Astrocyte (in vitro differentiated cells and primary cell): ENCODE measurements at places on chromosomes 4 and X.

GRCh38 chr4:100826067-100826466 lies 308.2 kb upstream of the EMCN start:
- DNase-seq, result no peak

DNA sequence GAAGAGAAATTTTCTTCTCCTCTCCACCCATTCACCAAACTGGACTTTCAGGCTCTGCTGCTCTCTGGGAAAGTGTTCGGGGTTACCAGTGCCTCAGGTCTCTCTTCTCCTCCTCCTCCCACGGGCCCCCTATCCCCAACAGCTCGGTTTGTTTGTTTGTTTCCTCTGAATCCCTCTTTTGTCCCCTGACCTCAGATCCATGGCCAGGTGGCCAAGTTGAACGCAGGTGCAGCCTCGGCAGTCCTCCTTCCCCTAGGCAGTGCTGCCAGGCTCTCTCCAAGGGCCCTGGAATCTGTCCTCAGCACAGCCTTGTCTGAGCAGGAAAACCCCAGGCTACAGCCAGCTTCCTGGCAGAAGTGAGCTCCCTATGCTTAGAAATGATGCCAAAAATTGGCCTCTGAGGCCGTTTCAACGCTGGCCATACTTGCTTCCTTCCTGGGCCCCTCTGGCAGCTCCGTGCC lies 60.0 kb downstream of the FHDC1 start:
- DNase-seq, result no peak

GRCh38 chr4:47829438-47829837 lies 8.4 kb downstream of the CORIN start:
- no peak for DNase-seq

DNA sequence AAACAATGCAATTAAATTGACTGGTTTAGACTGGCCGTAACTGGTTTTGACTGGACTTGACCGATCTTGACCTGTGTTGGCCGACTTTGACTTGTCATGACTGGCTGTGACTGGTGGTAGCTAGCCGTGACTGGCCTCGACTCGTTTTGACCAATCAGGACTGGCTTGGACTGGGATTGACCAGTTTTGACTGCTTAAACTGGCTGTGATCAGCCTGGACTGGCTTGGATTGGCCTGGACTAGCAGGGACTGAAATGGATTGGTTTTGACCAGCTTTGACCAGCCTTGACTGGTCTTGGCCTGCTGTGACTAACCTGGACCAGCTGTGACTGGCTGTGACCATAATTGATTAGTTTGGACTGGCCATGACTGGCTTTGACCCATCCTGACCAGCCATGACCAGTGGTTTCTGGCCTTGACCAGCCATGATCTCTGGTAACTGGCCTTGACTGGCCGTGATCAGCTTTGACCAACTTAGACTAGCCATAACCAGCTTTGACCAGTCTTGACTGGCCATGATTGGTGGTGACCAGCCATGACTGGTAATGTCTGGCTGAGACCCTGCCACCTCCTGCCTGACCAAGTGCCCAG lies 13.1 kb downstream of the SUV39H1 start:
- no peak for DNase-seq

DNA sequence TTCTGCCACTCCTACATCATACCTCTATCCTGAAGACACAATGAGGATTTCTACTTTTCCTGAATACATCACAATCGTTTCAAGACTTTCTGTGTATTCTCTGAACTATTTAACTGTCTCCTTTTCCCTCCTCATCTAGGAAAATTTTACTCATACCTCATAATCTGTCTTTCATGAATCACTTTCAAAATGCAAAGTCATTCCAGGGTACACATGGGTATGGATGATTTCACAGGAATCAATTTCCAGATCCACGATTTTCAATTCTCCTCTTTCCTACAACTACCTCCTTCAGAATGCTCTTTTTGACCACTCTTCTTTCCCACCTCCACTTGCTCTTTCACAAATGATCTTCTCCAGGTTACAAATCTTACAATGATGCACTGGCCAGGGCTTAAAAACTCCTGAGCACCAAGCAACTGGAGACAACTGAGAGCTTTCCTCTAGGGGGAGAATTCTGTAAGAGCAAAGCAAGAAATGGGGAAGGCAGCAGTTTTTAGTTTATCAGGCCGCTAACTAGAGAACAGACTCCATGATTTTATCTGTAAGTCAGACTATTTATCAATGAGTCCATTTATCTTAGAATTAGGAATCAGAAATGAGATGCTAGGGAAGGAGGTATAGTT lies 116.4 kb downstream of the PPP3CA start:
- DNase-seq, result no peak
